ENCODE measurements at places on chromosomes 3 and 15. TPM values are rescaled to one million over a fixed set of nuclear protein-coding genes. Genes with fewer than 3 reads are reported as not detected.

GRCh38 chr3:107753494-107753893 lies 230.7 kb downstream of the BBX start:
- DNase-seq, result peak; percentile 62
- H3K4me1 ChIP-seq, result no peaks in the 10 kb centered on the region
- no peak overlapping the region for H3K4me3 ChIP-seq
- H3K27ac ChIP-seq, result no peak overlapping the region
- no peaks in the 10 kb centered on the region for H3K27me3 ChIP-seq
- peaks cover 13% of the 10 kb centered on the region for H3K36me3 ChIP-seq

Gene GOLGA6L10
- total RNA-seq, result 2.0 TPM

DNA sequence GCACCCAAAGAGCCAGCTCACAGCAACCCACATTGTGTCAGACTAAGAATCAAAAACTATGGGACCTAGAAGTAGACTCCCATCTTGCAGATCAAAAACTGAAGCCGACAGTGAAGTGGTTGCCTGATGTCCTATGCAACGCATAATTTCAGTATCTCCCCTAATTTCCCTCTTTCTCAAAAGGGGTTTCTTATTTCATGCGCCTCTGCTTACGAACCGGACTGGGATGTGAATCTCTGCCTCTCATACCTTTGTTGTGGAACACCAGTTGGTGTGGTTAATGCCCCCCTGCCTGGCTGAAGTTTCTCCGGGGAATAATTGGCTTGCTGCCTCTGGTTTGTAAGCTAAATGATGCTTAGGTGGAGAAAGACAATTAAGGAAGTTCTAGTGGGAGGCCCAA lies 514 bp upstream of the FAM174B start:
- H3K27me3 ChIP-seq, result no peaks in the 10 kb centered on the region
- H3K36me3 ChIP-seq, result no peaks in the 10 kb centered on the region
- no peak overlapping the region for H3K4me3 ChIP-seq
- no peaks in the 10 kb centered on the region for H3K4me1 ChIP-seq

DNA sequence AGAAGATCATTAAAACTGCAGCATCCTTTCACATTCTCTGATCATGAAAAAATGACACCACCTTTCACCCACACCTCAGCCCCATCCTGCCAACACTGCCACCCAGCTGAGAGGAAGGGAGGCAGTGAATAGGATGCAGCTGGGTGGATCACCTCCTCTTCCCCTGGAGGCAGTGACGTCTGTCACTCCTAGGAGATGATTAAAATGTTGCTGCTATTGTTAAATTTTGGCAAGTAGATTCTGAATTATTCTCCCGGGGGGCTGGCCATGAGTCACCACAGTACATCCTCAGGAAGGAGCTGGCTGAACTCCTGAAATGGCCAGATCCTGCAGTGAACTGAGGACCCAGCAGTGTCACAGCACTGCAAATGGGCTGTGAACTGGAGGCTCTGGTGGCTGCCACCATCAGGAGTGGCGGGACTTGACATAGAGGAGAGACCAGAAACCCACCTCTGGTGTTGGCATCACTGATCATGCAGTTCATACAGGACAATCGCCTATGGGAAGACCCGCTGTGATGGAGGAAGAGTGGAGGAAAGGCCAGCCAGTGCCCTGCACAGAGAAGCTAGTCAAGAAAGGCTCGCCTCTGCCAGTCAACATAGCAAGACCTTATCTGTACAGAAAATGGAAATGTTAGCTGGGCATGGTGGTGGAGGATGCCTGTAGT lies 199.1 kb downstream of the FAM43A start:
- DNase-seq, result no peak
- H3K4me3 ChIP-seq, result no peak overlapping the region
- H3K36me3 ChIP-seq, result peaks cover 5% of the 10 kb centered on the region
- no peak overlapping the region for H3K27ac ChIP-seq
- H3K4me1 ChIP-seq, result peaks cover 6% of the 10 kb centered on the region
- H3K27me3 ChIP-seq, result peaks cover 8% of the 10 kb centered on the region

DNA sequence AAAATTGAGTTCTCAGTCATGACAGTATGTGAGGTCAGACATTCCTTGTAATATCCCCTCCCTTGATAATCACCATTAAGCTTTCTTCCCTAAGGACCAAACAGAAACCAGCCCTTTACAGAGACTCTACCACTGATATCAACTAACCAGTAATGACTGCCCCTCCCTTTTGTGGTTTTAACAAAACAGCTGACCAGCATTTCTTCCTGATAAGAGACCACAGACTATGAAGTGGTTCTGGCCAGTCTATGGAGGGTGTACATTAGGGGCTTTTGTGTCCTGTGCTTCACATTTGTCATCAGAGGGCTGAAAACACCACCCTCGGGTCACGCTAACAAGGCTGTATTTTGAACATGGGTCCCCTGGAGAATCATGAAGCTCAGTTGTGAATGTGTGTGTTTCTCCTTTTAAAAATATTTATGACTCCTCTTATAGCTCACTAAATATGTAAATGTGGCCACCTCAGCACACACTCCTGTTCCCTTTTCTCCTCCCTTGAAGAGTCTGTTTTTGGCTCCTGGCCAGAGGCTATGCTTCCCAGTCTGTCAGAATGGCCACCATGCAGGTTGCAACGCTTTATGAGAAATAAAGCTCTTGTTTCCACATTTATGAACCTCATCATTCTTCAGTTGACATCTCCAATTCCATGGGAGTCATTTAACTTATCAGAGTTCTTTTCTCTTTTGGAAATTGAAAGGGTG lies 239.3 kb downstream of the CPNE4 start:
- peaks cover 37% of the 10 kb centered on the region for H3K4me1 ChIP-seq
- H3K4me3 ChIP-seq, result peak overlapping the region; percentile 49
- no peaks in the 10 kb centered on the region for H3K27me3 ChIP-seq
- H3K27ac ChIP-seq, result peak overlapping the region; percentile 82
- no peaks in the 10 kb centered on the region for H3K36me3 ChIP-seq

DNA sequence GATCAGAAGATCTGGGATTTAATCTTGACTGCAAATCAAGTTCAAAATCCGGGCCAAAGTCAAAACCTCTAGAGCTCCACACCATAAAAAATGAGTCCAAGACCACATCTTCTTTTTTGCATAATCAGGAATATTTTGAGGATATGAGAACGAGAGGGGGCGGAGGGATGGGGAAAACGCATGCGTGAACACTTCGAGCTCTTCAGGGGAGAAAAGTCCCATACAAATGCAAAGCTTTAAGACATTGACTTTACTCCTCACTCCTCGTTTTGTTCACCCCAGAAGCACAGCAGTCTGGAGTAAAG lies 68.2 kb downstream of the SUMF1 start:
- H3K27ac ChIP-seq, result no peak overlapping the region
- no peaks in the 10 kb centered on the region for H3K4me1 ChIP-seq
- no peak overlapping the region for H3K4me3 ChIP-seq

GRCh38 chr3:37861620-37862041 lies at the start of gene CTDSPL:
Gene CTDSPL (plus strand): TSS chr3:37861880. CDS start chr3:37862200, 320 bp downstream.
- no peaks in the 10 kb centered on the region for H3K36me3 ChIP-seq
- no peaks in the 10 kb centered on the region for H3K4me1 ChIP-seq
- H3K4me3 ChIP-seq, result no peak within 1 kb of the TSS
- no peak within 1 kb of the TSS for H3K27ac ChIP-seq

DNA sequence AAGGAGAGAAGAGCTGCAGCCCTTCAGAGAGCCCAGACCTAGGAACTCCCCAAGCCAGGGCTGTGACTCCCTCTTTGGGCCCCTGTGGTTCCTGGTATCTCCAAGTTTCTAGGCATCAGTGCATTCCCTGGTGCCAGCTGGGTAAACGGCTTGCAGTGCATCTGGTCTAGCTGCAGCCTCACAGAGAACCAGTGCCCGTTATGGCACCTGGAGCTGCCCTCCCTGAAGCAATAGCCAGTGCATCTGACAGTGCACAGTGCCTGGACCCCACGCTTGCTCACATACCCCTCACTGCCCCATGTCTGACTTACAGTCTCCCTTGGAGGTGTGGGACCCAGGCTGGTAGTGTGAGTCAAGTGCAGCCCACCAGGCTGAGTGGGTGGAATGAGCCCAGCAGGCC lies 52.1 kb downstream of the LSAMP start:
- no peaks in the 10 kb centered on the region for H3K27me3 ChIP-seq
- H3K4me3 ChIP-seq, result no peak overlapping the region
- H3K27ac ChIP-seq, result no peak overlapping the region
- no peaks in the 10 kb centered on the region for H3K36me3 ChIP-seq
- no peaks in the 10 kb centered on the region for H3K4me1 ChIP-seq

Gene ALDH1A3
- total RNA-seq, result not detected

Gene TRH
- not detected for total RNA-seq
